ENCODE measurements at places on chromosomes 7 and 10.

- no peak for DNase-seq
Measured at GRCh38 chr10:9140373-9140772, 1085.9 kb downstream of the GATA3 start.

- no peak for DNase-seq
Measured at GRCh38 chr7:20240080-20240926, 23.1 kb upstream of the MACC1 start.

DNA sequence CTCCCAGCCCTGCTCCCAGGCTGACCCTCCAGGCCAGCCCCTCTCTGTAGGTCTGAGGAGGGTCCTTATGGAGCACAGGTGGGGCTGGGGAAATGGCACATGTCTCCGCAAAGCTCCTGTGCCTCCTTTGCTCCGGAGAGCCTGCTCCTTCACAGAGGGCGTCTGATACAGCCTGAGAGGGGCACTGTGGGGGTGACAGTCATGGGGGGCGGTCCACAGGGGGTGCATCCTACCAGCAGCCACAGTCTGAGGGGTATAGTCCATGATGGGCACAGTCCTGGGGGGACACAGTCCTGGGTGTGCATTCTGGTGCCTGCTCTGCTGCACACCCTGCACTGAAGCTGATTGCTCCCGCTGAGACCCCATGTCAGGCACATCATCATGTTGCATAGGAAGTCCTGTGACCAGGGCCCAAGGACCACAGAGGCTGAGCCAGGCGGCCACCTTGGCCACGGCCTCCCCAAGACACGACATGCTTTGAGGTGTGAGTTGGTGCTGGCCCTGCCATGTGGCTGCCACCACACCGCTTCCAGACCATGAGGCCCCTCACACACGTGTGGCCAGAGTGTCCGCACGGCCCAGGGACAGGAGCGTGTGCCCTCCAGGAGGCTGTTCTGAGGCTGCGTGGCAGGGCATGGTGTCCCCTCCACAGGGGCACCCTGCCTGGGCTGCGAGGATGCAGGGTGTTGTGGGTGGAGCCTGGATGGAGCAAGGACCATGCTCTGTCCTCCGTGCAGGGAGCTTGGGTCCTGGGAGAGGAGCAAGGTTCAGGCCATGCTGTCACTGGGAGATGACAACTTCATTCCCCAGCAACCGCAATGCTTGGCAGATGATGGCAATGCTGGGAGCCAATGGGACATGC, 59.2 kb downstream of the PWWP2B start:
- DNase-seq, result no peak

- DNase-seq, result no peak
Measured at GRCh38 chr10:121414366-121415062, 183.7 kb downstream of the FGFR2 start.

- DNase-seq, result no peak
Measured at GRCh38 chr7:2108501-2109250, 124.1 kb downstream of the MAD1L1 start.

DNA sequence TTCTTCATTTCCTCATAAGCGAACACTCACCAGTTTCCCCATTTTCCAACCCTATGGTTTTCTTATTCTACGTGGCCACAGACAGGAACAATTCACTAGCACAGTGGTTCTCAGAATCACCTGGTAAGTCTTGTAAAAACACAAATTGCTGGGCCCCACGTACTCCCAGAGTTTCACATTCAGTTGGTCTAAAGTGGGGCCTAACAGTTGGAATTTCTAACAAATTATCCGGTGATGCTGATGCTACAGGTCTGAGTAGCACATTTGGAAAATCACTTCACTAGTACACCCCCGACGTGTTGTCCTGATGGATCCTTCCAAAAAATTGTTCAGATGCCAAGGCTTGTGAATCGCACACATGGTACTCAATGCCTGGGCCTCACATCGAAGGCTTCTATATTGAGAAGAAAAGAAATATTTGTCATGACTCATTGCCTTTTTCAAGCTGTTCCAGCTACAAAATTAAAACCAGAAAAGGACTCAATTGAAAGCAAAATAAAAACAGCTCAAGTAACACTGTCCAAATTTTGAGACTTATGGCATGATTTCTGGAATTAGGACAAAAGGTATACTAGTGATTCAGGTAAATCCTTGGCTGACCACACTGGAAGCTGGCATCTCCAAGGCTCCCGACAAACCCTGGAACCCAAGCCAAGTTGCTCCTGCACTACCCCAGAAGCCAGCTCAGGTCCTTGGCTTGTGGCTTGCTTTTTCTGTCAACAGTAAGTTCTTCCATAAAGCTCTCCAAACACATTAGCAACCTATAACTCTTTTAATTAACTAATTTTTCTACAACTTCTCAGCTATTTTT, 12.9 kb upstream of the VIM start:
- DNase-seq, result no peak

- DNase-seq, result no peak
Measured at GRCh38 chr10:75021379-75022249, 89.8 kb upstream of the SAMD8 start.

DNA sequence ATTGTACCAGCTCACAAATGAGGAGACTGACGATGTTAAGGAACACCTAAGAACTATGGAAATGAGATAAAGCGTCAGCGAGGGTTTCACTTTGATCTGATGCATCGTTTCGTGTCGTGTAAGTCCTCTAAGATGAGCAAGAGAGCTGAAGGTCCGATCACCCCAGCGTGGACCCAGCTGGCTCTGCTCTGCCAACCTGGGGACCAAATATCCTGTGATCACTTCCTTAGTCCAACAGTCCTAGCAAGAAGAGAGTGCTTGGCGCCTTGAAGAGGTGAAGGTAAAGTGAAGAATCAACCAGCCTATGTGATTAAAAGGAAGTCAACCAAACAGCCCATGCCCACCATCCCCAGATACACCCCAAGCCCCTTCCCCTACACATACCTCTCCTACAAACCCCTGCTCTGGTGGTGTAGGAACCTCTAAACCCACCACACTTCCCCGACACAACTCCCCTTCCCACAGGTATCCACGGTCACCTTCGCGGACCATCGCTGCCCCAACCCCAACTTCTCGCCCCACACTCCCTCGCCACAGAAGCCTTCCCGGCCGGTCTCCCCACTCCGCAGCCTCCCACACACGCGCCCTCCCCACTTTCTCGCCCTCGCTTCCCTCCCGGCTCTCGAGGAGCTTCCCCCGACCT, 722 bp downstream of the UPF2 start:
- peak; percentile 85 for DNase-seq

DNA sequence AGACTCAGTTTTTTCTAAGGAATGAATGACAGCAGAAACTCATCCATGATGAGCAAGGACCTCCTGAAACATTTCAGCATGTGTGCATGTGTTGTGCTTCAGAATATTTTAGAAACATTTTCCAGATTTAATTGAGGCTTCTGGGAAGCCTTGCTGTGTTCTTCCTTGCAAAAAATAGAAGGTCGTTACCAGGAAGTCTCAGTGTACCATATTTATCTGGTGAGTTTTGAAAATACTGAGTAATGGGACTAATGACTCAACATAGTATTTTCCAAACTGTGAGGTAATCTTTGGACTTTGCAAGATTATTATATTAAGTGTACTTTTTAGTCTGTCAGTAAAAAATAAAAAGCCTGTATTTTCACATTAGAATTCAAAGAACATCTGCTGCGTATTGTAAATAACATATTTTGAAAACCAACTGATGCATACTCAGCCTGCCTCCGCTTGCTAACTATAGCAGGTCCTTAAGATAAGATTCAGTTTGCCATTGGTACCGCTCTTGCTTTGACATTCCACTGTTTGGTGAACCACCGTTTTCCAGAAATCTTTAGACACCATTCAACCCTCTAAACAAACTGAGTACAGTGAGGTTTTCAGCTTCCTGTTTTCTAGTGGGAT, 739.6 kb upstream of the GALNT17 start:
- DNase-seq, result no peak

DNA sequence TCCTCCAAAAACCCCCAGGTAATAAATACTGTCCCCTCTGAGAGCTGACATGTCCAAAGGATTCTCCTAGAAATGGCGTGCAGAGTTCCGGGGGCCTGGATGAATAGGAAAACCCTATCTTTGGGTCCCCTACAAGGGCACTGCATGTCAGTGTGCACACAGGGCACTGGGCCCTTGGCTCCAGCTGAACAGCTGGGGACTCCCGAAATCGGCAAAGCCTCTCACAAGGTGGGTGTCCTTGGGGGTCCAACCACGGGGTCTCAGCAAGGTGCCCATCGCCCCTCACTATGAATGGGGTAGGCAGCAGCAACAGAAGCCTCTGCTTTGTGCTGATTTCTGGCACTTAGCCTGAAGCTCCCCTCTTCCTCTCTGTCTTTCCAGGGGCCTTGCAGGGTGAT, 46.1 kb downstream of the SLIT1 start:
- DNase-seq, result no peak
